NCI-H146 (cell line): ENCODE measurements at places on chromosomes 6 and 20.

DNA sequence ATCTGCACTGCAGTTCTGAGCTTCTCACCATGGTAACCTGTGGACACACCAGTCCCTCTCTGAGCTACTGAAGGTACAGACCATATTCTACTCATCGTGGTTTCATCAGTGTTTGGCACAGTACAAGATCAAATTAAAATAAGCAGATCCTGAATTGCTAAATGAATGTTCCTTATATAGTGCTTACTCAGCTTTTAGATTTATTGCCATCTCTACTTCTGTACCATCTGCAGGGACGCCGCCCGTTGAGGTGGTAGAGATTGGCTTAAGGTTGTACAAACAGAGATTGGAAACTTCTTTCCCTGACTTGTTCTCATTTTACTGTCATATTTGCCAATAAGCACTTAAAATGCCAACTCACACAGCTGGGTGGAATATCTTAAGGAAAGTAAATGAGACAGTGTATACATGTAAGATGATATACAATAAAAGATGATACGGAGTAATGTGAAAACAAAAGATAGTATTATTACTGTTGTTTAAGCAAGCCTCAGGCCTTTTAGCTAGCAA, 223.4 kb upstream of the FOXQ1 start:
- no peak for DNase-seq

- DNase-seq, result no peak
Measured at GRCh38 chr20:19375395-19375794, 163.0 kb downstream of the SLC24A3 start.

DNA sequence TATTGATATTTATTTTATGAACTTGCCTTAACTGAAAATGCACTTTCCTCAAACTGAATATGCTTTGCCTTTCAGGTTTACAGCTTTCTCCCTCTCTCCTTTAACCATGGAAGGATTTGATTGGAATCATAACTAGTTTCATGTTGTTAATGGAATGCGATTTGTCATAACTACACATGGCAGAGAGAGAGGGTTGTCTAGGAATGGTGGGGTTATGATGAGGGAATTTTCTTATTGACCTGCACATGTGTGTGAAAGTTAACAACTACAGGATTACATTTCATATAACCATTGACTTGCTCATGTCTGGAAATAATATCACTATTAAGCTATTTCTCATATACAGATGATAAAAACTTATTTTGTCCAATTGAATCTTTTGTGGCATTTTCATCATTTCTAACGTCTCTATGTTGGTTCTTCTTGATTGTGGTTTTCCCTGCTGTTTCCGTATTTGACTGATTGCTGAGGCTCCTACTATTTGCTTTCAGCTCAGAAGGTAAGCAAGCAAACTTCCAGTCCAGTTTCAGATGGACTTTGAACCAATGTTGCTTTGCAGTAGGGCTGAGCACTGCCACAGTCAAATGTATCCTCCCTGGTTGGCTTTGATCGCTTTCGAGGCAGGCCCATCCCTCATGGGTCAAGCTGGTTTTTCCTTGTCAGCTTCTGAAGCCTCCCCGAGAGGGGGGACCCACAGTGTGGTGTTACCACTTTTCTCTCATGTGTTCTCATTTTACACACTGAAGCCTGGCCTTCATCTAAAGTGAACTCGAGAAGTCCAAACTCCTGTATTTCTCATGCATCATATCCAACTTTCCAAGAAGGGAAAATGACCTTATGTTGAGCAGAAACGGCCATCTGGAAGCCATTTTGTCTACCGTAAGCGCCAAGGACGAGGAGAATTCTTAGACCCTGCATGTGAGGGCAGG, 7.6 kb upstream of the CCN2 start:
- DNase-seq, result no peak

GRCh38 chr6:33117811-33118277, 42.1 kb downstream of the HLA-DPB1 start:
- DNase-seq, result no peak
